ENCODE measurements at places on chromosomes 11 and 22.

DNA sequence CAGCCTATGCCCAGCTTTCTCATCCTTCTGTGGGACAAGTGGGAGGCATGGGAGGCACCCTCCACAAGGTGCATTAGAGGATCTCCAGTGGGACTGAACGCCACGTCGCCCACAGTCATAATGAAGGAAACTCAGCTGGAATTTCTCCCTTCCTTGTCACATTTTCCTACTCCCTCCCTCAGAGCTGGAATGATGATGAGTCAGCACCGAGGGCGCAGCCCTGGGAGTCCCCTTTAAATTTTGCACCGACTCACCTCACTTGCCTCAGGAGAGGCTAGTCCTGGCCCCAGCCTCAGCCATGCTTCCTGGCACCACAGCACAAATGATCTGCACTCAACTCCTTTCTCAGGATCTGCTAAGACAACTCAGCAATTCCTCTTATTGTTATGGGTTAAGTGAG lies 34.3 kb downstream of the DBX1 start:
- no peak for DNase-seq

GRCh38 chr11:48008951-48009270 lies 28.6 kb downstream of the PTPRJ start:
- DNase-seq, result no peak

GRCh38 chr11:105699203-105699602 lies 89.3 kb downstream of the GRIA4 start:
- no peak for DNase-seq

GRCh38 chr11:108852701-108853100 lies 187.8 kb downstream of the DDX10 start:
- no peak for DNase-seq

- no peak for DNase-seq
These were observed 14.1 kb downstream of the SLC35C1 start for GRCh38 chr11:45818961-45819605.

DNA sequence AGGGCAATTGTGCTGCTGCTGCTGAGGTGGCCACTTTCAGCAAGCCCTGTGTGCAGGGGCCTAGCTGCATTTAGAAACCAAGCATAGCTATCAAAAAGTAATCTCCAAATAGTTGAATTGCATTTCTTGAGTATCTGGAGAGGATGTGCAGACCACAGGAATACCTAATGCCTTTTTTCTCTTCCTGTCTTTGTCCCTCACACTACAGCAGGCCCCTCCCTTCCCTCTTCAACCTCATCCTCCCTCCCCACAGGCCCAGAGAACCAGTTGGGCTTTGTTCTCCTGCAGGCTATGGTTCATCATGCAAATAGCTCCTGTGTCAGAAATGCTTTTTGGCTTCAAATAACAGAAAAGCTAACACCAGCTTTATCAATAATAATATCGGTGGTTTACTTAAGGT lies 47.7 kb downstream of the DKK3 start:
- DNase-seq, result no peak

DNA sequence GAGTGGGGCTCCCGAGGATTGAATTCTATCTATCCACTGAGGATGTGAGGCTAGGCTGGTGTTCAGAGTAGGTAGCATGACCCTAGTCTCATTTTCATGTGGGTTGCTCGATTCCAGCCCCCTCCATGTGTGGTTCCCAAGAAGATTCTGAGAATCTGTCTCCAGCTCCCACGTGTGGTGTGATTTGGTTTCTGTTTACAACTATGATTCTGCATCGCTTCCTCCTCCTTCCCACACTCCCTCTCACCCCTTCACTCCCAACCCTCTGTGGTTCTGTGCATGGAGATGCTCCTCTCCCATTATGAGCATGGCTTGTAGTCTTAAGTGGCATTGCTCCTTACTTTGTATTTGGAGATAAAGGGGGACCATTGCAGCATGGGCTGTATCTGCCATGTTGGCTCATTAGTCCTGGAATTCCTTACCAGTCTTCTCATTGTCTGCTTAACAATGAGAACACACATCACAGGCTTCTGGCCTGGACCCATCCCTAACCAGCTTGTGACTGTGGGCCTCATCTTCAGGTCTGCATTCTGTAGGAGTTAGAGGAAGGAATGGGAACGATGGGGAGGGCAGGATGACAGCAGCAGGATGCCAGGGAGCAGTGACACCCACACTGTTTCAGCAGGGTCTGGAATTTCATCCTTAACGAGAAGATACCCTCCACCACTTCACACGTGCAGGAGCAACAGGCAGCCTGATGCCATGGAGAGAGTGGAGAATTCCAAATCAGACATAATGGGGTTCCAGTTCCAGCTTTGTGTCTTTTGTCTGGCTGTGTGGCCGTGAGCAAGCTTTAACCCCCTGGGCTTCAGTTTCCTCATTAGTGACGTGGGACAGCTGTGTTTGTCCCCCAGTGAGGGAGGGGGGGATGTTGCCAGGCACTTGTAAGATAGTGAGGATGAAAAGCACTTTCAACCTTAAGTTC lies 86.0 kb downstream of the CCDC81 start:
- DNase-seq, result no peak

- DNase-seq, result no peak
These were observed 1165.1 kb downstream of the BRD1 start for GRCh38 chr22:48662476-48663135.

DNA sequence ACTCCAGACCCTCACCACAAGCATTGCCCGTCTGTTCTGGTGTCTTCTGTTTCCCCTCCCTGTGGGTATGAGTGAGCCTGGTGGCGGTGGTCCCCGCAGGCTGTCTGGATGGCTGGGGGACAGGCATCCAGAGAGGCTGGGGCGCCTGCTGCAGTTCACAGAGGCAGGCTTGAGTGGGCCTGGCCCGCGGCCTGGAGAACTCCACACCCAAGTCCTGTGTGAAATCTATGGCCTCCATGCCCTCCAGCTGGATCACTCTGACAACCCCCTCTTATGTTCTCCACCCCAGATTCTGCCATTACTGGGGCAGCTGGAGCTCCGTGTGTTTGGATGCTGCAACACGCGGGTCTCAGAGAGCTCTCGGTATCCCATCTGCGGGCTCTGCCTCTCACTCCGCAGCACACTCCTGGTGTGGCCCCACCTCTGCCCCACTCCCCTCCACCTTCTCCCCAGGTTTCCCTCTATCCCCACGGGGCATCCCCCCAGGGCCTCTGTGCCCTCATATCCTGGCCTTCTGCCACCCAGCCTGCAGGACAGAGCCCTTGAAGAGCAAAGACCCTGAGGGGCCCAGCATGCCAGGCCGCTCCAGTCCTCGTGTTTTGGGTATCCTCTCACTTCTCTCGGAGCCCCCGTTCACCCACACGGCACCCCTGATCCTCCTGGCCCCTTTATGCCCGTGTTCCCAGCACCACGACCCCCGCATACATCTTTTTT lies 31.3 kb downstream of the LRRC74B start:
- no peak for DNase-seq

- no peak for DNase-seq
These were observed 29.2 kb downstream of the GUCY1A2 start for GRCh38 chr11:106989078-106989455.

DNA sequence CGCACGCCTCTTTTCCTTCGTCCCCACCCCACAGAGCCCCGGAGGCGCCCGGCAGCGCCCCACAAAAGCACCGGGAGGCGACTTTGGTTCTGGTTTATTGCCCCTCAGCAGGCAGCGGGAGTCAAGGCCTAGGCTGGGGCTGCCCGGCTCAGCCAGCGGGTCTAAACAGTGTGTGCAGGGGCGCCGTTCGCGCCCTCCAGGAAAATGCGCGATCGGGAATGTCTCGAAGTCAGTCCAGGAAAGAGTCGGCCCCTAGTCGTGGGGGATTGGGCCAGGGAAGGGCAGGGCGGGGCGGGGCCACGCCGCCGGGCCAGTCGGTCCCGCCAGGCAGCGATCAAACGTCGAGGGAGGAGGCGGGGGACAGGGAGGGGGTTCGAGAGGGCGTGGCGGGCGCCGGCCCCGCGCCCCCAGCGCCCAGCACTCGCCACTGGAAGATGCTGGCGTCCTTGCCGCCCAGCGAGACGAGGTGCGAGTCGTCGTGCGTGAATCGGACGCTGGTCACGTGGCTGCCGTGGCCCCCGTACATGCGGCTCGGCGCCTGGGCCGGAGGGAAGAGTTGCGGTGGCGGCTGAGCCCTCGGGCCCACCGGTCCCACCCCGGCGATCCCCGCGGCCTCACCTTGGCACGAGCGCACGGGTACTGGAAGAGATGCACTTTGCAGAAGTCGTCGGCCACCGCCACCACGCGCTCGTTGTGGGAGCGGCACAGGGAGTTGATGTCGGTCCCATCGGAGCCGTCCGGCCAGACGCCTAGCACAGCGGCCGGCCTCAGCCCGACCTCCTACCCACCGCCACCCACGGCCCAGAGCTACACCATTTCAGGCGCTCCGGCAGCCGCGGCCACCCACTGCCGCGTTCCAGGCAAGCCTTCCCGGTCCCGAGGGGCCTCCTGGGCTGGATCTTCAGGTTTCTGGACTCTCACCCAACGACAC lies 741 bp upstream of the MTA2 start:
- DNase-seq, result peak; percentile 68

DNA sequence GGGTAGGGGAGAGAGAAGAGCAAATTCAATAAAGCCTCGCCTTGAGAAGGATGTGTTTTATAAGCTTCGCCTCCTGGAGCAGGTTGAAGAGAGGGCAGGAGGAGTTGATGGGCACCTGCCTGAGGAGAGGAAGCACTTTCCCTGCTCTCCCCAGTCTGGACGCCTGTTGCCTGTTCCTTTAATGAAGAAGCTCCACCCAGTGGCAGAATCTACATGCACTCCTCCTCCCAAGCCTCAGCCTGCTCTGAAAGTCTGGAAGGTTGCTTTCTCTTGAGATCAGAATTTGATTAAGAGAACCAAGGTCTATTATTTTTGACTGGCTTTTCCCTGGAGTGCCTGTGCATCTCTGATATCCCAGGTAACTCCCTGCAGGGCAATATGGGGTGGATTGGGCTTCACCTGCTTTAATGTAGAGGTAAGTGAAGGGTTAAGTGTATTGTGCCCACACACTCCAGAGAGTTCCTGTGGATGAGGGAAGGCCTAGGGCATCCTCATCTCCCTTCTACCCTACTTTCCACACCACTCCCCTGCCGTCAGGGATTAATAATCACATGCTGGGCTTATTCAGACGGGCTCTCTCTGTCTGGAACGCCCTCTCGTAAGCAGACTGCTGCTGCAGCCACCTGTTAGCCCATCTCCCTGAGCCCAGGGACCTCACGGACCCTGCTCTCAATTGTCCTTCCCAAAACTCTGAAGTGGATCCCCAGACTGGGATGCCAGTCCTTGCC lies 22.3 kb downstream of the NTM start:
- DNase-seq, result no peak

DNA sequence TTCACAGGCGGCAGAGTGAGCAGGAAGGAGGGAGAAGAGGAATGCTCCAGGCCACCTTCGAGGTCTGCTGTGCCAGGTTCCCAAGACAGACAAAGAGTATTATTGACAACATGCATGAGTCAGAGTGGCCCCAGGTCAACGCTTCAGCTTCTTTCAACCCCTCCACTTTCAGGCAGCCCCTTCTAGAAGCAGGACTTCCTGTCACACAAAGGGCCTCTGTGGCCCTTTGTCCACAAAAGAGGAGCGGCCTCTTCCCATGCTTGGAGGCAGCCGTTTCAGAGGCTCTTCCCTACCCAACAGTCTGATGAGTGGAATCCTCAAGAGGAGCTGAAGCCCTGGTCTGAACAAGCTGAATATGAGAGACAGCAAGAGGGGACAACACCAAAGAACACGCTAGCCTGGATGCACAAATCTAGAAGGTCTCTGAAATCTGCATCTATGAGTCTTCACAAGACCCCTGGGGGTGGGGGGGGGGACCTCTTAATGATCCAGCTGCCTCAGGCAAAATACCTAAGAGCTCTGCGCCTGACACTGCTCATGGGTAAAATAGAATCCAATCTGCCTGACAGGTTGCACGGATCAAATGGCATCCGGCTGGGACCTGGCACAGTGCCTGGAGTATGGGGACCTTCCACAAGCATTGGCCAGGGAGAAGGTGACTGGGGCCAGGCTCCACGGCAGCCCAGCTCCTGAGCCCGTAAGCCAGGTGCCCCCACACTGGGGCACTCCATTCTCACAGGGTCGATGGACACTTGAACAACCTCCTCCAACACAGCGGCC lies 67.5 kb downstream of the PACSIN2 start:
- DNase-seq, result no peak

DNA sequence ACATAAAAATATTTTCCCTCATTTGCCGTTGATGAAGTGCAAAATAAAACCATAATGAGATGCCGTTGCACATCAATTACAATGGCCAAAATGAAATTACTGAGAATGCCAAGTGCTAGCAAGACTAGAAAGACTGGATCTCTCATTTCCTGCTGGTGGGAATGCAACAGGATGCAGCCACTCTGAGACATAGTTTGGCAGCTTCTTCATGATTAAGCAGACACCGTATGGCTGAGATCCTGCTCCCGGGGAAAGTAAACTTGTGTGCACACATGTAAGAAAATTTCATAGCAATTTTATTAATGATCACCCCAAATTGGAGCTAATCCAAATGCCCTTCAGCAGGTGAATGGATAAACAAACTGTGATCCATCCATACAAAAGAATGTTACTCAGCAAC lies 1013.2 kb downstream of the TBC1D22A start:
- DNase-seq, result peak; percentile 13

DNA sequence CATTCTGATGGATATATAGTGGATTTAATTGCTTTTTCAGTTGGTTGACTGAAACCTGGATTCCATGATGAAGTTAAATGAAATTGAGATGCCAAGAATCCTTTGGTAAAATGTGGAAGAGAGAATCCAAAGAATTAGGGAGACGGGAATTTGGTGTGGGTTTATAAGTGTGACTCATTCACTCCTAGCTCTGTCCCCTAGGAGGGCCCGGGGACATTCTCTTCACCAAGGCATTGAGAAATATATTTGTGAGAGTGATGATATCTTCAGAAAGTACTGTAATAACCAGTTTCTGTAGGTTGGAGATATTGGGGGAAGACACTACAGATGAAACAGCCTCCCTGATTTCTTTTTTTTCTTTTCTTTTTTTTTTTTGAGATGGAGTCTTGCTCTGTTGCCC lies 13.6 kb upstream of the PHOX2A start:
- no peak for DNase-seq

GRCh38 chr22:18130018-18130417 lies 19.4 kb downstream of the TUBA8 start:
- DNase-seq, result no peak

DNA sequence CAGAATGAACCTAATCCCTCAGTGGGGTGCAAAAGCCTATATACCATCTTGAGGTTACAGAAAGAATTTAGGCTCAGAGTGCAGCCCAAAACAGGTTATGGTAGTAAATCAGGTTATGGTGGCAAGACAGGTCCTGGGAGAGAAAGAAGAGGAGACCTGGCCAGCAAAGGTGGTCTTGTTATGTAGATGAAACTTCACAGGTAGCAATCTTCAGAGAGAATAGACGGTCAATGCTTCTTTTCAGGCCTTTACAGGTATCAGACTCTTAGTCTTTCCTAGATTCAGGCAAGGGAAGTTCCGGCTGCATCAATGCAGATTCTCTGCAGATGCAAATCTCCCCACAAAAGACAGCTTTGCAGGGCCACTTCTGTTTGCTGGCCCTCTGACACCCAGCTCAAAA lies 45.8 kb upstream of the SORL1 start:
- DNase-seq, result no peak

GRCh38 chr11:92907671-92908070 lies 61.8 kb upstream of the MTNR1B start:
- no peak for DNase-seq
